Transverse colon (tissue), 4 donors: ENCODE measurements at places on chromosomes 4 and X. TPM values are rescaled to one million over a fixed set of nuclear protein-coding genes. Genes with fewer than 3 reads are reported as not detected.

Gene C4orf36
- total RNA-seq = not detected

Gene TLR8
- total RNA-seq = 1.3 TPM

Gene ARMCX1
- 15.6 TPM for total RNA-seq

Gene TAPT1
- total RNA-seq = 30.3 TPM

Gene RHOH
- total RNA-seq = not detected

Gene MAGED4
- total RNA-seq = 1.1 TPM

Gene GABRQ
- total RNA-seq = not detected

Gene PDGFRA
- total RNA-seq = 190 TPM

DNA sequence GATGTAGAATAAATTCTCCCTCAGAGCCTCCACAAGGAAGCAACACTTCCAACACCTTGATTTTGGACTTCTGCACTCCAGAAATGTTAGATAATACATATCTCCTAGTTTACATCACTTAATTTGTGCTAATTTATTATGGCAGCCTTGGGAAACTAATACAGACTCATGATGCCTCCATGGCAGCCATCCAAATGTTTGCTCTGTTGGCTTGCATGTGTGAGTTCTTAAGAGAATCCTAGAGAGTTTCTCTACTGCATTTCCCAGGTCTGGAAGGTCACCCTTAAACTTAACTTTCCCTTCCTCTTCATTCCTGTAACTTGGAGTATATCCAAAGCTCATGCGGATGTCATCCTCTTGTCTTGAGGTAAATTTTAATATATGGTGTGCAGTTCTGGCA, 956.1 kb downstream of the ADGRL3 start:
- no peak for DNase-seq

DNA sequence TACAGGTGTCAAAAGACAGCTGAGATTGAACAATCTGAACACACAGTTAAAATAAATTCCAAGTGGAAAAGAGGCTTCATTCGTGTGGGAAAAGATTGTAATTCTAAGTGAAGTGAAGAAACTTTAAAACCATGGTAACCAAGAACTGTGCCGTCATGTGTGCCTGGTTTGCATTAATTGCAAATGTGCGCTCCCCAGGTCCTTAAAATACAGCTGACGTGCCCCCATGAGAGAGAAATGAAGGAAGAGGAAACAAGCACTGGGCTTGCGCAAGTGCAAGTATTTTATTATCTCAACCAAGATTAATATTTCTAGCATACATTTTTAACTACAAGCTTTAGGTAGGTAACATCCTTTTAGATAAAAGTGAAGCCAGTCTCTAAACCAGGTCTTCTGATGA, 92.5 kb downstream of the PARM1 start:
- no peak for DNase-seq

GRCh38 chr4:56961107-56961500, 16.3 kb downstream of the NOA1 start:
- no peak for DNase-seq

DNA sequence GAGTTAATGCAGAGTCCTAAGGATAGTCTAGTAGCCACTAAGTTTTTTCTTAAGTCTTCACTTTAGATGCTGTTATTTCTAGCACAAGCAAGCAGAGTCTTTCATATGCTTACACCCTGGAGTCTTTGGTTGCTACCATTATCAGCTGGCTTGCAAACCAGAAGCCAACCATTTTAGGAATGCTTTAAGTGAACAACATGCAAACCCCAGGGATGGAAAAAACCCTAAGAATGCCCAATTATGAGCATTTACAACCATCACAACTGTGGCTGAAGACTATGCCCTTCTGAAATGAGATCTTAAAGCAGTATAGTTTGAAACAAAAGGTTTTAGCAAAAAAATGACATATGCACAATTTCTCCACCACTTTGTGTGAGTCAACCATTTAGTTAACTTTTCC, 6.6 kb downstream of the MID1IP1 start:
- DNase-seq = no peak

GRCh38 chr4:57448901-57449300, 338.7 kb upstream of the IGFBP7 start:
- no peak for DNase-seq

- DNase-seq = no peak
Observed at GRCh38 chr4:3524920-3525319, 7.3 kb downstream of the LRPAP1 start.

DNA sequence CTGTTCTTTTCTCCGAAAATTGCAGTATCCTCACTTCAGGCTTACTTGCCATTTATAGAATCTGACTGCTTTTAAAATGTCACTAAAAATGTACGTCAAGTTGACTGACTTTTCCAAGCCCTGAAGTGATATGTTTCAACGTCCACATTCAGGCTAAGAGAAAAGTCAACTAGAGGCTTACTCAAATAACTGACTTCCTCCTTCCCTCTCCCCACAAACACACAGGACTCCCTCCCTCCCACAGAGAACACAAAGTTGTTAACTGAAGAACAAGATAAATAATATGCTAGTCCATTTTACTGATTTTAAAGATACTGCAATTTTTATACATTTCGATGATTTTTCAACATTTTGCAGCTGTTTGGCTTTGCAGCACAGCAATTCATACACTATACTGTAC, 13.8 kb upstream of the CDKL2 start:
- no peak for DNase-seq

- DNase-seq = no peak
Observed at GRCh38 chrX:96682516-96682915, 2.1 kb upstream of the DIAPH2 start.

GRCh38 chr4:158667651-158668198, 4.0 kb downstream of the C4orf46 start:
- peak; percentile 29 for DNase-seq

GRCh38 chrX:70455366-70456202, 10.9 kb downstream of the DLG3 start:
- DNase-seq = peak; percentile 54

- no peak for DNase-seq
Observed at GRCh38 chrX:39211501-39211900, 410.2 kb downstream of the MID1IP1 start.

DNA sequence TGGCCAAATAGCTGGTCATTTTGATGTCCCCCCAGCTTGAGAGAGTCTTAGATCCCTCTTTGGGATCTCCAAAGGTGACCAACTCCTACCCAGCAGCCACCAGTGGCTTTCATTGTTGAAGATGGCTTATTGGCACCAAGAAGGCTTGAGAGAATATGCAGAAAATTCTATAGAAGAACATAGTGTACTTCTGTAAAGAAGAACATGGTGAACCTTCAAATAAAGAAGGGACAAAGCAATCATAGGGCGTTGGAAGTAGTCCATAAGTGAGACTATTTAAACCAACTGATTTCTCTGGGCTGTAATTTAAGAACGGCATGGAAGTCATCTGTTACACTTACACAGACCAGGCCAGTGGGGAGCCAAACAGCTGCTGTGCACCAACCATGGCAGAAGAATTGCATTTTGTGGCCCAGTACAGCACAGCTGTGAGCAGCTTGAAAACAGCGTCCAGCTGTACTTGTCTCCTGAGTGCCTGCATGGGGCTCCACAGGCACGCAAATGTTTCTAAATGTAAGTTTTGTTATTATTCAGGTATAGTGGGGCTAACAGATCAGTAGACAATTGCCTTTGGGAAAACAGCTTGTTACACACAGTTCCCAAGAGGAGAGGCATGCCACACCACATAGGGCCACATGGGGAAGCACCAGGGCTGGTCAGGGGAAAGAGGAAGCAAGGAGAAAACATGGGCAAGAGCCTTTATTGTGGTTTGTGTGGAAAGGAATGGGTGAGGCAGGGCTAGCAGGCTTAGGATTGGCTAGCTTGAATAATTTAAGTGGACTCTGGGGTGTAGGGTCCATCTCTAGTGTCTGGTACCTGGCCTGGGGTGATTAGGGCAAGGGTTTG, 125.0 kb downstream of the ARHGAP6 start:
- no peak for DNase-seq

- DNase-seq = no peak
Observed at GRCh38 chr4:154487145-154487544, 4.5 kb downstream of the DCHS2 start.

DNA sequence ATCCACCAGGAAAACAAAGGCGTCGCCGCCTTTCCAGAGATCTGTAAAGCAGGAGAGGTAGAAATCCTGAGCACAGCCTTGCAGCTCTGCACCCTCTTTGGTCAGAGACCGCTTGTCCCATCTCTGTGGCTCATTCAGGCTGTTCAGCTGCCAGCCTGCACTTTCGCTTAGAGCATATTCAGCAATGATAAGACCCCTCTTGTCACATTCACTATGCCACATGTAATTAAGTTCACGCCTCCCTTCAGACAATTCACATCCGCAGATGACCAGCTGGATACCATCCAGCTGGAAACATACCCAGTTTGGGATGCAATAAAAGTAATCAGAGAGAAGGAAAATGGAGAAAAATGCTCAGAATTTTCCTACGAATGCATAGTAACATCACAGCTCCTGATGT, 335.4 kb downstream of the UNC5C start:
- no peak for DNase-seq

- DNase-seq = peak; percentile 58
Observed at GRCh38 chr4:2794486-2795299, 1.8 kb downstream of the SH3BP2 start.

DNA sequence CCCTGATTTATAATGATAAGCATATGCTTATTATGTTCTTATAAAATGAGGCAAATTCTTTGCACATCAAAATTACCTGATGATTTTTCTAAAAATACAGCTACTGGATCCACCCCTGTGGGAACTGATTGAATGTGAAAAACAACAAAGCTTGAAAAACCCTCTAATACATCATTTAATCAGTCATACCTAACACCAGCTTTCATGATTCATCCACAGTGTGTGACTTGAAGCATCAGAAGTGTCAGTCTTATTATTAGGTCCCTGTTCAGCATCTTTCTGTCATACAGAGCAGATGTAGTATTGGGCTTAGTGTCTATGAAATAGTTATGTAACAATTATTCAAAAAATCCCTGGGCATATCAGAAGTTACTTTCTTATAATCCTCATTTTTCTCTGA, 671.3 kb upstream of the GALNT7 start:
- no peak for DNase-seq

- DNase-seq = no peak
Observed at GRCh38 chr4:86058621-86059020, 301.2 kb downstream of the MAPK10 start.
